Activated CD4-positive, alpha-beta T cell treated with anti-CD3 and anti-CD28 coated beads, Interleukin-2, amount 10 ng/mL, durations not matched to agents 24 days and 14 days (primary cell): ENCODE measurements at places on chromosomes 1 and 21.

DNA sequence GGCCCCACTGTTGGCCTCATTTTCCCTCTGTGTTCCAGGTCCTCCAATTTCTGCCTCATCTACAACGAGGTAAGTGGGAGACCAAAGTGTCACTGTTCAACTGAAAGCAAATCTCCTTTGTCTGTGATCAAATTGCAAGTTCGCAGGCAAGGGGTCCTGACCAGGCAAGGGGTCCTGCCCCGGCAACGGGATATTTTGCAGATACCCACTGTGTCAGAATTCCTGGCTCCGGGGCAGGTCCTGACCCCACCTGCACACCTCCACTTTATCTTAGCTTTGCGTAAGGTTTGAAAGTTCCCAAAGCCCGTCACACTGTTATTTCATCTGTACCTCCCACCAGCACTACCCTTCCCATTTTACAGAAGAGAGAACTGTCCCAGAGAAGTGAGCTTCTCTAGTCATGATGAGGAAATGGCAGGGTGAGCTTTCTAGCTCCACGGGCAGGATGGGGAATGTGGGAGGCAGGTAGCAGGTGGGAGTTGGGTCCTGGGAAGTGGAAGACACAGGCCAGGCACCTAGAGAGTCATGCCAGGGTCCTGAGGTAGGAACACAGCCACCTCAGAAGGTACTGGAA is 32.0 kb upstream of the CSF1 start:
- no peak for DNase-seq

DNA sequence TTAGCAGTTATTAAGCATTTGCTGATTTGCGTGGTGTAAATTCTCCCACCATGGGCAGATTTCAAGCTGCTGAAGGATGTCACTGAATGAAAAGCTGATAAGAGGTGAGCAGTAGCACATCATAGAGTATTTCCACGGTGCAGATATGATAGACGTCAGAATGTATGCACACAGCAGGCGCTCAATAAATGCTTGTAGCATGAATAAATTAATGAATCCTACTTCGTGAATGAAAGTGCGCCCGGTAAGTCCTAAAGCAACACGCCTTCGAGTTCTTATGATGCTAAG is 510 bp upstream of the UBIAD1 start:
- DNase-seq, result no peak

DNA sequence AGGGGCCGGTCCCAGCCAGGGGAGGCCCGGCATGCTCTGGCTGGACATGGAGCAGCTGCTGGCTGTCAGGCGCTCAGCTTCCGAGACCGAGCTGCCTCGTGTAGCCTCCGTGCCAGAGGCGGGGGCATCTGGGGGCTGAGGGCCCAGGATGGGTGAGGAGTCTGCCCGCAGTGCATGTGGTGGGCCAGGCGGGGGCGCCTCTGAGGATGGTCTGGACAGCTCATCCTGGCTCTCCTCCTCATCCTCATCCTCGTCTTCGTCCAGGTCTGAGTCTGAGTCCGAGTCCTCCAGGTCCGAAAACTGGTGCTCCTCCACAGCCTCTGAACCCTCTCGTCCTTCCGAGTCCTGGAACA is 28.9 kb upstream of the EDN2 start:
- peak; percentile 72 for DNase-seq

DNA sequence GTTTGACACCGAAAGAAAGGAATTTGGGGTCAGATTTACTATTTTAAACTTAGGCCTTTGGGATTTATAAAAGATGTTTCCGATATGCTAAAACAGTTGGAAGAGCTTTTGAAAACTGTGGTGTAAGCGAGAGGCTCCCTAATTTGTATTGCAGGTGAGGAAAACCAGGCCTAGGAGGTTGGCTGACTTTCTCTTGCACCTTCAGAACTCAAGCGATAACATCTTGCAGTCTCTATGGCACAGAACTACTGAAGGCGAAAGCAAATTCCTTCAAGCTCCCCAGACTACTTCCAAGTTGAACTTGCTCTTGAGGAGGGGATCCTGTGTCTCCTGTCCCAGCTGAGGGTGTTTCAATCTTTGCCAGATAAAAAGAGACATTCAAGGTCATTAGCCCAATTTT is 685.7 kb downstream of the ADGRL2 start:
- DNase-seq, result no peak

DNA sequence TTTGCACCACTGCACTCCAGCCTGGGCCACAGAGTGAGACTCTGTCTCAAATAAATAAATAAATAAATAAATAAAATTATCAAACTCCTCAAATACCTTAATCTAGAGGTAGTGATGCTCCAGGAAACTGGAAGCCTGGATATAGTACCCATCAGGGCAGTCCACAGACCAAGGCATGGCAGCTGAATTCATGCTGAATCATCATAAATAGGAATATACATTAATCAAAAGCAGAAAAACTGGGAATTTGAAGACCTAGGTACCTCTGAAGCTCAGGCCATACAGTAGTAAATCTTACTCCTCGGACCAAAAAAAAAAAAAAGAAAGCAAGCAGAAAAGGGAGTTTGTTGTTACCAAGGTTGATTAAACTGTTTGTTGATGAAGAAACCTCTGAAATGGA is 184.2 kb upstream of the CHODL start:
- no peak for DNase-seq

- DNase-seq, result no peak
Observed at GRCh38 chr1:25021591-25022215, 91.6 kb upstream of the RUNX3 start.

DNA sequence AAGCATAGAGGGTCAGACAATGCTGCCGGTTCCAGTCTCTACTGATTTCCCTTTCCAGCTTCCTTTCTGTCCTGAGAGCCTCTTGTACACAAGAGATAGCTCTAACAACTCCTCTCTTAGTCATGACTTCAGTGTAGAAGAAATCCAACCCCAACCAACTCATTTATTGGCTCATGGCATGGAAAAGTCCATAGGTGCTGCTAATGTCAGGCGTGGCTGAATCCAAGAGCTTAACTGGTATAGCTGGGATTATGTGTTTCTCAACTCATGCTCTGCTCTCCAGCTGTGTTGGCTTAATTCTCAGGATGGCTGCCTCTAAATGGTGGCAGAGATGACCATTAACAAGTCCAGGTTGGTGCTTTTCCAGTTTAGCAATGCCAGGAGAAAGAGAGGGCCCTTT is 12.4 kb upstream of the THRAP3 start:
- DNase-seq, result no peak

DNA sequence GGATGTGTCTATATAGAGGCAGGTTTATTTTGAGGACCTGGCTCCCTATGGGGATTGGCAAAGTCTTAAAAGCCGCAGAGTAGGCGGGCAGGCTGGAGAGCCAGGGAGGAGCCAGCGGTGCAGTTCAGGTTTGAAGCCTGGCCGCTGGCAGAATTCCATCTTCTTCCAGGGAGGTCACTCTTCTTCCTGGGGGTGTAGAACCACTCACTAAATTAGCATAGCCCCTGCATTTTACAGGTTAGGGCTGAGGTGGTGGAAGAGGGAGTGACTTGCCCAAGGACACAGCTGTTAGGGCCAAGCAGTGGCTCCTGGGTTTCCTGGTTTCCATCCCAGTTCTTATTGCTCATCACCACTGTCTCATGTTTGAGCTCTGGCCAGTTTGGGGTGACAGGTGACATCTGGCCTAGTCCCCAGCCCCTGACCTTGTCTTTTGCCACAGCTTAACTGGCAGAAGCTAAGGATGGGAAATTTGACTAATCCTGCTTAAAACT is 1.4 kb downstream of the PINK1 start:
- peak; percentile 72 for DNase-seq

DNA sequence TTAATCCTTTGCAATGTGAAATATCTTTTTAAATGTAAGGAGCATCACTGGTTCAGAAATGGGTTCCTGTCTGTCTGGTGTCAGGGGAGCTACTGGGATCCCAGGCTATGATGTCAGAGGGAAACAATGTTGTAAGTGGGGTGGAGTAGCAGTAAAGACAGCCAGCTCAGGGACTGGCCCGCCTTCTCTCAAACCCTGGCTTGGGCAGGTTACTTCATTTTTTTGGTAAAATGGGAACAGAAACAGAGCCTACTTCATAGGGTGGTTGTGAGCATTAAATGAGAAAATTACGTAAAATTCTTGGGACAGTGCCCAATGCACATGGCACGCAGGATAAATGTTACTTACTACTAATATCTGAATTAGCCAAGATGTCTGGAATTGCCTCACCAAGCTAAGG is 30.7 kb upstream of the IL20 start:
- no peak for DNase-seq

DNA sequence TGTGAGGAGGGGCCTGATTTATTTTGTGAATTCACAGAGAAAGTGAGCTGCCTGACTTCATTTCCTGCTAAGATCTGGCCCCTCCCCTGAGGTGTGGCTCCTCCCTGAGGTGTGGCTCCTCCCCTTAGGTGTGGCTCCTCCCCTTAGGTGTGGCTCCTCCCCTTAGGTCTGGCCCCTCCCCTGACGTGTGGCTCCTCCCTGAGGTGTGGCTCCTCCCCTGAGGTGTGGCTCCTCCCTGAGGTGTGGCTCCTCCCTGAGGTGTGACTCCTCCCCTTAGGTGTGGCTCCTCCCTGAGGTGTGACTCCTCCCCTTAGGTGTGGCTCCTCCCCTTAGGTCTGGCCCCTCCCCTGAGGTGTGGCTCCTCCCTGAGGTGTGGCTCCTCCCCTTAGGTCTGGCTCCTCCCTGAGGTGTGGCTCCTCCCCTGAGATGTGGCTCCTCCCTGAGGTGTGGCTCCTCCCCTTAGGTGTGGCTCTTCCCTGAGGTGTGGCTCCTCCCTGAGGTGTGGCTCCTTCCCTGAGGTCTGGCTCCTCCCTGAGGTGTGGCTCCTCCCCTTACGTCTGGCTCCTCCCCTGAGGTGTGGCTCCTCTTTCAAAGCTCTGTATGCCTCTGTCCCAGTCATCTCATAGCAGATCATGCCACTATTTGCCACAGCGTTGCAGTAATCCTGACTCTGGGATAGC is 26.9 kb upstream of the LRRC3 start:
- DNase-seq, result peak; percentile 88

- DNase-seq, result no peak
Observed at GRCh38 chr1:75671708-75672107, 52.8 kb upstream of the ACADM start.

DNA sequence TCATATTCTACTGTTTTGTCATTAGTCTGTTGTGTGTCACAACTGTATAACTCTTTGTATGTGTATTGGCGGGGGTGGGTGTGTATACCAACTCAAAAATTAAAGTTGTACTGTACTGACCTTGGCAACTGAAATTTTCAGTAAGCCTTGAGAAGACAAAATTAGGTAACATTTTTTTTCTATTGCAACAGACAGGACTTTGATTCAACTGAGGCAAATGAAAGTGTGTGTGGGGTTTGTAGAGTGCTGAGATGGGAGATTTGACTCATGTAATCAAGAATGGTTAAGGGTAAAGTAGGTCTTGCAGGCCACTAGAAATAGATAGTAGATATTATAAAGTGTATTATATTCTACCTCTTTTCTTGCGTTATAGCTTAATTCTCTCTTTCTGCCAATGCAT is 14.6 kb upstream of the B3GALT2 start:
- no peak for DNase-seq

- DNase-seq, result no peak
Observed at GRCh38 chr1:114250683-114251572, 97.3 kb upstream of the SYT6 start.

DNA sequence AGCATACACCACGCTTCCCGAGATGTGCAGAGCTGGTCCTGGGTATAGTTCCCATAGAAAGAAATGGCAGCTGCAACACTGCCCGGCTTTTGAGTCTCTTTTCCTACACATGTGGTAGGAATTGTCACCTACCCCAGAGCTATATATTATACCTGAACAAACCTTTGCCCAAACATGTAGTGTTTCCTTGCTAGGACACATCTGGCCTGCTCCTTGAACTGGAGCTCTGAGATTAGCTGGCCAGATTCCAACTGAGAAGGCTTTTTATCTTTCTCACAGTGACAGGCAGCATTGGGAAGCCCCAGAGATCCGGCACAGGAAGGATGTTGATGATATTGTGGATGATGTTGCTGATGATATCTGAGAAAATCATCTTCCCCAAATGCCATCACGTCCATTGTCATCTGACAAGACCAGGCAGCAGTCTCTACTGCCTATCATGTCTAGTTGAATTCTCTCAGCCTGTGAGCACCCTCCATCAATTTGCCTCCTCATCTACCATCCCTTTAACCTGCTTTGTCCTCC is 115.0 kb upstream of the SMYD2 start:
- DNase-seq, result no peak

GRCh38 chr21:28822486-28823335 is 170.0 kb downstream of the LTN1 start:
- DNase-seq, result no peak

DNA sequence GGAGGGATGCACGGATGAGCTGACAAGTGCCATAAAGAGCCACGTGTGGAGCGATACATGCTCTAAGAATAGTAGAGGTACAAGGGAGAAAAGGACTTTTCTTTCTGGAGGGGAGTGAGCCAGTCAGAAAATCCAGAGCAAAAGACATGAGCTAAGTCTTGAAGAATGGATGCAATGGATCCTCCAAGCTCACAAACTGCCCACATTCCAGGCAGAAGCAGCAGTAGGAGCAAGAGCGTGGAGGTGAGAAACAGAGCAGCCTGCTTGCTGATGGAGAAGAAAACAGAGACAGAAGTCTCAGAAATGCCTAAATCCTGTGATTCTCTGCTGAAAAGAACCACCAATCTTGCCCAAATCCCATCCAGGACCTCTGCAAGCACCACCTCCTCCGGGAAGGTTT is 78.2 kb upstream of the RALGPS2 start:
- no peak for DNase-seq

DNA sequence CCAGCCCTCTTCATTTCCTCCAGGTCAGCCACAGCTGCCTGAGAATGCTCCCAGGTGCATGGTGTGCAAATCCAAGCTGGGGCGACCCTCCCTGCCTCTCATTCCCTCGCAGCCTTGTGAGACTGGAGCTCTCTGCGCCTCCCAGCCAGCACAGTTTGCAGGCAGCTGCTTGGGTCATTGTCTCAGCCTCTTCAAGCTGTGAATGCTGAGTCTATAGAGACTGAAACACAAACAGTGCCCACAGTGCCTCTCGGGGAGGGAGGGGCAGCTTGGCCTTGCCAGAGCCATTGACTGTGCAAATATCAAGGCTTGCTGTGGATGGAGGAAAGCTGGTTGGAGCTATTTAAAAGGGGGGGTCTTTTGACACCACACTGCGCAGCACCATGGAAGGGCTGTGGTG is 10.6 kb downstream of the PLXNA2 start:
- DNase-seq, result no peak

DNA sequence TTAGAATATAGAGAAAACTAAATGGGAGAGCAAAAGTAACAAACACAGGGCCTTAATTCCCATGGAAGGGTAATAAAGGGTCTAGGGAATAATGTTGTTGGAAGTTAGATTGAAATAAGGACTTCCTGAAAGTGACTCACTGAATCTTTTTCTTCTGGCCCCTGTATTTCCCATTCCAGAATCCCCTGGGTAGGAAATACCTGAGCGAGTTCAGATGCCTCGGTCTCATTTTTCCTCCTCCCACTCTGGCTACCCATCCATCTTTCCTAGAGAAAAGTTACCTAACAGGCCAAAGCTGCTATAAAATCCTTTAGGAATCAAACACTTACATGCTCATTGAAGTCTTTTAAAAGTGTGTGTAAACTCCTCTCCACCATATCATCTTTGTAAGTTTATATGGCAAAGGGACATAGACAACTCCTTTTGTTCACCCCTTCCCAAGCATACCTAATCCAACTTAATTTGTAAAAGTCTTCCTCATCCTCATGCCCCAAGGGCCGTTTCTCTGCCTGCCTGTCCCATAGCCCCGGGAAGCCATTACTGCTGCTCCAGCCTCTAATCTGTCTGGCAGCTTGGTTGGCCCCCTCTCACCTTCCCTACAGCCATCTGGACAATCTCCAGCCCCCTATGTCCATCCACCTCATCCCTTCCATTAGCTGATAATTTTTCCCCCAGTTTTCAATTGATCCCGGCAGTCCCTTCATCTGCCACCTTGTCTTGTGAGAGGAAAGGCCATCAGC is 3.3 kb upstream of the MEF2D start:
- no peak for DNase-seq

GRCh38 chr1:208600456-208601190 is 356.4 kb upstream of the PLXNA2 start:
- DNase-seq, result no peak
